Lower lobe of right lung (tissue), 2 donors: ENCODE measurements at places on chromosomes 11 and 22. TPM values are rescaled to one million over a fixed set of nuclear protein-coding genes. Genes with fewer than 3 reads are reported as not detected.

GRCh38 chr11:35003186-35003585, 86.8 kb downstream of the PDHX start:
- H3K4me1 ChIP-seq: peaks cover 18% of the 10 kb centered on the region
- no peak overlapping the region for H3K27ac ChIP-seq
- no peak overlapping the region for H3K4me3 ChIP-seq
- DNase-seq: no peak

DNA sequence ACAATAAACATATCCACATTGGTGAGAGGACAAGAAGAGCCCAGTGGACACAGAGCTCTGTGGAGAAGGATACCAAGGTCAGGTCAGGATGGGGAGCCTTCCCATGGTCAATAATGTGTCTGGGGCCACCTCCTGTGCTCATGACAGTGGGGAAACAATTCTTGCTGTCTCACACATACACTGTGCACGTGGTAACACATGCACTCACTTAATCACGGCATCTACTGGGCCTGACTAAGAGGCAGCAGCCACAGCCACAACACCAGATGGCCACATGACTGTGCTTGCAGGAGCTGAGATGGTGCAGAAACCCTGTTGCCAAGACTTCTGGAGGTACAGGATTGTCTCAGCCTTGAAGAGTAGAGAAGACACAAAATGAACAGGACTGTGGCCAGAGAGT, 28.6 kb downstream of the C22orf42 start:
- H3K27ac ChIP-seq: no peak overlapping the region
- no peaks in the 10 kb centered on the region for H3K27me3 ChIP-seq
- no peaks in the 10 kb centered on the region for H3K36me3 ChIP-seq
- DNase-seq: no peak
- H3K4me1 ChIP-seq: no peaks in the 10 kb centered on the region

GRCh38 chr22:29813563-29813962, 24.5 kb downstream of the ASCC2 start:
- H3K27me3 ChIP-seq: no peaks in the 10 kb centered on the region
- no peak overlapping the region for H3K27ac ChIP-seq
- DNase-seq: no peak

- peak overlapping the region; percentile 52 for H3K27ac ChIP-seq
- DNase-seq: peak; percentile 88
- H3K36me3 ChIP-seq: no peaks in the 10 kb centered on the region
- H3K4me1 ChIP-seq: no peaks in the 10 kb centered on the region
- peaks cover 9% of the 10 kb centered on the region for H3K27me3 ChIP-seq
- H3K4me3 ChIP-seq: no peak overlapping the region
These were observed 7.3 kb upstream of the NCF4 start for GRCh38 chr22:36853407-36854099.

DNA sequence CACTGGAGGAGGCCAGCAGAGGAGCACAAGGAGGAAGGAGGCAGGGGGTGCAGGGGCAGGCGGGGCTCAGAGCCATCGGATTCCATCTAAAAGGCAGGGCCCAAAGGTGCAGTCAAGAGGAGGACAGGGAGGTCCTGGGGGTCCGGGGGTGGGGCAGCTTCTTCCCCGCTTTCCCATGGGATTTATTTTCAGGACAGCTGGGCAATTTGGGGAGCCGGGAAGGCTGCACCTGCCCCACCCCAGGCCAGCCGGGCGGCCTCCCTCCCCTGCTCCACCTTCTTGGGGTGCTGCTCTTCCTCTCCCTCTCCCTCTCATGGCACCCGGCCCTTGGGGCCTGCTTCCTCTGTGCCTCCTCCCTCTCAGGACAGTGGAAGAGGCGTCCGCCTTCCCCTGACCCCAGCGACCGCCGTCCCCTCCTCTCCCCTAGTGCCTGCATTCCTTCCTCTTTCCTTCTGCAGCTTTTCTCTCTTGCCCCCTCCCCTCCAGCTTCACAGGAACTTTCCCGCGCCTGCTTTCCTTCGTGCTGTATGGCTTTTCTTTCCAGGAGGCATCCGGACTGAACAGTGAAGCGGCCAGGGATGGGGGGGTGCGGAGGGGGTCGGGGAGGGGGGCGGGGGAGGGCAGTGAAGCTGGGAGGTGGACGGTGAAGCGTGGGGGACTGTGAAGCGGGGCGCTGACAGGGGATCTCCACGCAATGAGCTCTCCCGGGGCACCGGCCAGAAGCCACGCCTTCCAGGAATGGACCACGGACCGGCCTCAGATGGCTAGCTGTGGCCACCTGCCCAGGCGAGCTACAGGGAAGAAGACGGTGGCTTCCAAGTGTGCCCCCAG, 26.9 kb downstream of the APOBEC3H start:
- H3K36me3 ChIP-seq: no peaks in the 10 kb centered on the region
- no peak for DNase-seq
- no peak overlapping the region for H3K4me3 ChIP-seq
- H3K4me1 ChIP-seq: no peaks in the 10 kb centered on the region
- H3K27ac ChIP-seq: no peak overlapping the region

GRCh38 chr22:36764641-36765040, 11.3 kb downstream of the IFT27 start:
- no peak overlapping the region for H3K4me3 ChIP-seq
- H3K4me1 ChIP-seq: peaks cover 4% of the 10 kb centered on the region
- no peak overlapping the region for H3K27ac ChIP-seq
- H3K36me3 ChIP-seq: peaks cover 17% of the 10 kb centered on the region
- no peaks in the 10 kb centered on the region for H3K27me3 ChIP-seq
- DNase-seq: no peak

GRCh38 chr11:95831198-95831883, 41.0 kb downstream of the CEP57 start:
- no peak overlapping the region for H3K27ac ChIP-seq
- peaks cover 84% of the 10 kb centered on the region for H3K36me3 ChIP-seq
- H3K4me1 ChIP-seq: no peaks in the 10 kb centered on the region
- H3K4me3 ChIP-seq: no peak overlapping the region
- DNase-seq: no peak
- H3K27me3 ChIP-seq: no peaks in the 10 kb centered on the region

DNA sequence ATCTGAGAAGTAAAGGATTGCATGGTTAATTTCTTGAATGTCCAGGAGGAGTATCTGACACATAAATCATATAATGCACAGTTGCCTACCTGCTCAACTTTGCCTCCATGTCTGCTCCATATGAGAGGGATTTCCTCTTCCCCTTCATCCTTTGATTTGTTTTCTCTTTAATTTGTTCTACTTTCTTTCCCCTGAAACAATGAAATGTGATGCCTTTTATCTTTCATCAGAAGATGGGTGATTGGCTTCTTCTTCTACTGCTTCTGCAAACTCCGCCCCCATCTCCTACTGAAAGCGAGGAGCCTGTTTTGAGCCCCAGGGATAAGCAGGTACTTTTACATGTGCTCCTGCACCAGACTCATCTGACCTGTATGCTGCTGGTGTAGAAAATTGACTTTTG, 9.9 kb upstream of the ETS1 start:
- DNase-seq: no peak
- H3K36me3 ChIP-seq: no peaks in the 10 kb centered on the region
- H3K27me3 ChIP-seq: no peaks in the 10 kb centered on the region
- H3K4me1 ChIP-seq: no peaks in the 10 kb centered on the region
- H3K4me3 ChIP-seq: no peak overlapping the region

GRCh38 chr11:65653229-65654225, 9.2 kb downstream of the RELA start:
- H3K36me3 ChIP-seq: peaks cover 80% of the 10 kb centered on the region
- DNase-seq: peak; percentile 66
- H3K4me3 ChIP-seq: peak overlapping the region; percentile 70
- H3K27ac ChIP-seq: peak overlapping the region; percentile 96

DNA sequence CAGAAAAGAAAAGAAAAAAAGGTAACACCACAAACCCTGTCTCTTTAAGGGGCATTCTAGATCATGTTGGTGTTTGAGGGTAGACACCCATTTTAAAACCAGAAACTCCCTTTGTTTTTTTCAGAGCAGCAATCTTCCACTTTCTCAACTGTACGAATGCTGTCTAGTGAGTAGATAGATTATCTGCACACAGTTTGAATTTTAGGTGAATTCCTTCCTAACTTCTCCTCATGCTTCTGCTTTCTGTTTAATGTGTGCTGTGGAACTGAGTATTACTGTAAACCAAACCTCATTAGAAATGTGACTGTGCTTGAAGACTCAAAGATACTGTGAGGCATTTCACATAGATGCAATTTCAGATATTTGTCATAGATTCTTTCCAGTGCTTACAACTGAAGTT, 102.4 kb downstream of the PRMT3 start:
- H3K4me3 ChIP-seq: no peak overlapping the region
- H3K27ac ChIP-seq: no peak overlapping the region
- no peak for DNase-seq
- no peaks in the 10 kb centered on the region for H3K27me3 ChIP-seq
- no peaks in the 10 kb centered on the region for H3K36me3 ChIP-seq

DNA sequence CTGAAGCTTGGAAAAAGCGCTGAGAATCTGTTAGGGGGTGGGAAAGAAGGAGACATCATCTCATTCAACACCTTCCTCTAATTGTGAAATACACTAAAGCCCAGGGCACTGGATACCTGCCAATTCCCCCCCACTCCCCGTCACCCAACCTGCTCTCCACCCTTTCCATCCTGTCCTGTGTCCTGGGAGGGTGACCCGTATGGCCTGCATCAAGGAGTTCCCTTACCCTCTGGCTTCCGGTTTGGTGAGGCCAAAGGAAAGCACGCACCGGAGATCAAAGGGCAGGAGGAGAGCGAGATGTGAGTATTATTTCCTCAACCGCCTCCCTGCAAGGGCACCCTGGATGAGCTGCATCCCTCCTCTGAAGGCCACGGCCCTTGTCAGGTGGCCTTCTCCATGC, 65.0 kb upstream of the PTPRJ start:
- H3K4me3 ChIP-seq: no peak overlapping the region
- H3K36me3 ChIP-seq: no peaks in the 10 kb centered on the region
- DNase-seq: no peak
- H3K27me3 ChIP-seq: no peaks in the 10 kb centered on the region
- peak overlapping the region; percentile 88 for H3K27ac ChIP-seq
- H3K4me1 ChIP-seq: peaks cover 54% of the 10 kb centered on the region

- H3K27me3 ChIP-seq: no peaks in the 10 kb centered on the region
- no peak overlapping the region for H3K27ac ChIP-seq
- DNase-seq: no peak
- no peak overlapping the region for H3K4me3 ChIP-seq
- H3K36me3 ChIP-seq: no peaks in the 10 kb centered on the region
These were observed 83.7 kb downstream of the FAT3 start for GRCh38 chr11:92308366-92308765.

- H3K4me3 ChIP-seq: no peak overlapping the region
- H3K36me3 ChIP-seq: no peaks in the 10 kb centered on the region
- DNase-seq: no peak
- no peaks in the 10 kb centered on the region for H3K27me3 ChIP-seq
These were observed 67.4 kb downstream of the ENDOD1 start for GRCh38 chr11:95156916-95157541.

- no peak overlapping the region for H3K27ac ChIP-seq
- H3K36me3 ChIP-seq: no peaks in the 10 kb centered on the region
- no peak overlapping the region for H3K4me3 ChIP-seq
- H3K27me3 ChIP-seq: peaks cover 4% of the 10 kb centered on the region
- H3K4me1 ChIP-seq: no peaks in the 10 kb centered on the region
These were observed 143.9 kb downstream of the INSC start for GRCh38 chr11:15258433-15259165.

GRCh38 chr22:49138250-49138790, 689.4 kb downstream of the BRD1 start:
- no peak overlapping the region for H3K4me3 ChIP-seq
- H3K36me3 ChIP-seq: no peaks in the 10 kb centered on the region
- no peak overlapping the region for H3K27ac ChIP-seq
- DNase-seq: no peak
- peaks cover 56% of the 10 kb centered on the region for H3K27me3 ChIP-seq

DNA sequence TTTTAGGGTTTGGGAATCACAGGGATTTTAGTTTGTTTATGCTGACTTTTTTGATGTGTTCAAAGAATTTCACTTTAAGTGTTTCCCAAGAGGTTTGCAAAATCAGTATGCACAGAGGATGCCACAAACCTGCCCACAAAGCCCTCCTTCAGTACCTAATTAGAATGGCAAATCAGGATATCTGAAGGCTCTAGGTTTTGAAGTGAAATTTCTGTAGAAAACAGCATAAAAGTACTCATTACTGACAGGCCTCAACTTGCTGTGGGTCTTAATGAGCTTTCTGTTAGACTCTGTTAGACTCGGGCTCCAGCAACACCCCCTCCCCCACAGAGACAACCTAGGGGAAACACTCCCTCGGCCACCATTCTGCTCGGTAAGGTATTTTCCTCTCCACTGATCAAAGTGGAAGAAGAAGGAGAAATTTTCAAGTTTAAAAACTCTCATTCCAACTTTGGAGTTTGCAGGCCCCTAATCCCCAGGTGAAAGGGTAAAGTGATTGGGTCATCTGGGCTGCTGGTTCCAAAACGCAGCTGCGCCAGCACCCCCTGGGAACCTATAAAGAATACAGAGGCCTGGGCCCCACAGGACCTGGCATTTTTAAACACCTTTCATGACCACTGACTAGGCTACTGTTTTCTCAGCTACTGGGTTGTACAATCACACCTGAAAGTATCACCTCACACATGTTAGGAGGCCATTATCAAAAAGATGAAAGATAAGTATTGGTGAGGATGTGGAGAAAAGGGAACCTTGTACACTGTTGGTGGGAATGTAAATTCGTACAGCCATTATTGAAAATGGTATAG, 67.5 kb downstream of the PLEKHA7 start:
- no peaks in the 10 kb centered on the region for H3K27me3 ChIP-seq
- H3K4me1 ChIP-seq: peaks cover 4% of the 10 kb centered on the region
- H3K36me3 ChIP-seq: no peaks in the 10 kb centered on the region
- no peak for DNase-seq
- no peak overlapping the region for H3K27ac ChIP-seq

The STK33 gene
- 17.3 TPM for total RNA-seq

The OR6T1 gene
- not detected for total RNA-seq

The SAA4 gene
- 0.62 TPM for total RNA-seq

The MISFA gene
- total RNA-seq: 3.3 TPM

The MS4A6E gene
- total RNA-seq: not detected

The GSTT2 gene
- 3.0 TPM for total RNA-seq

The ALDH3B1 gene
- total RNA-seq: 104 TPM

The TRPT1 gene
- total RNA-seq: 27.8 TPM

The ACO2 gene
- total RNA-seq: 77.7 TPM

The MS4A10 gene
- total RNA-seq: not detected

The C11orf58 gene
- 104 TPM for total RNA-seq

The GAS2 gene
- 2.6 TPM for total RNA-seq

The SORL1 gene
- 74.0 TPM for total RNA-seq

The POTEH gene
- not detected for total RNA-seq

The OTUB1 gene
- 61.9 TPM for total RNA-seq
